H1 (cell line): ENCODE measurements at places on chromosomes 2 and 18.

DNA sequence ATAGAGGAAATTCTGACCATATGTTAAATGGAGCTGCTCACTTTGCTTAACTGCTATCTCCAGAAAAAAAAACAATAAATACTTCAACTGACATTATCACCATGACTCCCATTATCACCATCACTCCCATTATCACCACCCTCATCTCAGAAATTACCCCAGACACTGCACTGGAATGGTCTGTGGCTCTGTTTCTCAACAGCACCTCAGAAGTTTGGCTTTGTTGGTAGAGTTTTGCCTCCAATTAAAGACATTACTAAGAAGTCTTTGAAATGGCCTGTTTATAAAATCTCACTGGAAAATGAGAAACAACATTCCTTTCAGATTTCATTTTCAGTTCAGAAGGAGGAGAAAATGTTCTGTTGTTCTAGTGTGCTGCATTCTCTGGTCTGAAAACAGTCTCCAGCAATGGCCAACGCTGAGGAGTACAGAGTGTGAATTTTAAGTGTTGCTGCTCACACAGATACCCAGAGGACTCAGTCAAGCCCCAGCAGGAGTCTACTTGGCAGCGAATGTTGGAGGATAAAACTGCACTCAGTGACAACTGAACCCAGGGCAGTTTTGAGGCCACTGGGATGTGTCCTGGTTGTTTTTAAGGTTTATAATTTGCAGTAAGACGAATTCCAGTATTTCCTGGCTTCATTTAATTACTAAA is 364.5 kb upstream of the CDH2 start:
- no peak for DNase-seq

- no peak for DNase-seq
These were observed 71.2 kb downstream of the CUL3 start for GRCh38 chr2:224513991-224514390.

DNA sequence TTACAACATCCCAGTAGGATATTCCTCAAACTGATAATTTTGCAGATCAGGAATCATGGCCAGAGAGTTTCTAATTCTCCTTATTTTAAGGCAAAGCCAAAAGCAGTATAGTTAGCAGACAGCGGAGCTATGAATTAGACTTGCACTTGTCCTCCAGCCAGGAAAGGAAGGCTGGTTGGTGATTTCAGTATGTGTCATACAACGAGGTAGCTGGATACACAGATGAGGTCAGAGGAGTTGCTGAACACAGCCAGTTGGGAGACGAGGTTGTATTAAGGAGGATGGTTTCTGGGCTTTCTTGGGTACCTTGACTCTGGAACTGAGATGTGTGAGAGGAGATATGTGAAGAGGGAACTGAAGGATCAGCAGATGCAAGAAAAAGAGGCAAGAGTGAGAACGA is 185.2 kb downstream of the SOX11 start:
- DNase-seq: no peak

- DNase-seq: no peak
These were observed 24.9 kb upstream of the C1GALT1C1L start for GRCh38 chr2:43701111-43701510.

DNA sequence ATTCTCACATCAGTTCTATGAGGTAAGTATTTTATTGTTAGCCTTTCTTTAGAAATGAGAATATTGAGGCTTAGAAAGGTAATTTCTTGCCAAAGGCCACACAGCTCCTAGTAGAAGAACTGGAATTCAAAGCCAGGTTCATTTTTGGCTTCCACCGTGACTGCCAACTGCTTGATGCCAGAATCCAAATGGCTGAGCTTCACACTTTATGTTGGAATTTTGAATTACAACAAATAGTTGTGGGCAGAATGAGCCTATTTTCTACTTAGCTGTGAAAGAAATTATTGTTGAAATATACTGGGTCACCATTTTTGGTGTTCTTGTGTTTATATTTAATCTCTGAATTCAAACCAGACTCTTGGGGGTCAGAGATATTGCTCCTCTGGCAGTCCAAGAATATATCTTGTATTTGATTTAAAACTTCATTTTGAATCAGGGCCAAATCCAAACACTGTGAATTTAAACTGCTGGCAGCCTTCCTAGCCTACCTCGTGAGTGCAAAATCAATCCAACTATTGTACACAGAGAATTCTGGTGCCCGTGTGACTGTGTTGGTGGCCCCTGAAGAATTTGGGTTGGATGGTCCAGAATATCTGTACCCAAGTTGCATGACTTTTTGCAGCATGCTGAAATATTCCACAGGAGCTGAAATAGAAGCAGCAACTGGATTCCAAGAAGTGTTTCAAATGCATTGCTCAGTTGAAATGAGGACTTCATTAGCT is 35.6 kb upstream of the LPIN1 start:
- DNase-seq: no peak

GRCh38 chr2:108553209-108553919 is 19.1 kb downstream of the LIMS1 start:
- DNase-seq: no peak

- no peak for DNase-seq
These were observed 86.6 kb downstream of the MARCO start for GRCh38 chr2:119028327-119029174.

DNA sequence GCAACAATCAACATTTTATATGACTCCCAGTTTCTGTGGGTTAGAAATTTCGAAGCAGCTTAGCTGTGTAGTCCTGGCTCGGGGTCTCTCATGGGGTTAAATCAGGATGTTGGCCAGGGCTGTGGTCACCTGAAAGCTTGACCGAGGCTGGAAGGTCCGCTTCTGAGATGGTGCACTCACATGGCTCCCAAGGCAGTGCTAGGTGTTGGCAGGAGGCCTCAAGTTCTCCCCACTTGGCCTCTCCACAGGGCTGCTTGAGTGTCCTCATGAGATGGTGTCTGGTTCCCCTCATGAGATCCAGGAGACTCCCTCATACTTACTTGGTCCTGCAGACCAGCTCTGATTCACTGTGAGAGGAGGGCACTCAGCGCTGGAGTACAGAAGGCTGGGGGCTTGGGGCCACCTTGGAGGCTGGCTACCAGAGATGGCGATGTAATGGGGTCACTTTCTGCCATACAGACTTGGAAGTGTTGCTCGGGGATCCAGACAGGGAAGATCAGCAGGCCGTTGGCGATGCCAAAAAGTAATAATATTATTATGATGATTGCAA is 98.8 kb downstream of the INHBB start:
- no peak for DNase-seq

- DNase-seq: no peak
These were observed 187.1 kb downstream of the CELF4 start for GRCh38 chr18:37378336-37379010.

GRCh38 chr2:61671561-61672315 is 133.6 kb upstream of the XPO1 start:
- no peak for DNase-seq
